H54 (cell line): ENCODE measurements at places on chromosomes 12 and 14.
A peak's percentile ranks its signal among the peaks of the same experiment; 100 is the strongest.

DNA sequence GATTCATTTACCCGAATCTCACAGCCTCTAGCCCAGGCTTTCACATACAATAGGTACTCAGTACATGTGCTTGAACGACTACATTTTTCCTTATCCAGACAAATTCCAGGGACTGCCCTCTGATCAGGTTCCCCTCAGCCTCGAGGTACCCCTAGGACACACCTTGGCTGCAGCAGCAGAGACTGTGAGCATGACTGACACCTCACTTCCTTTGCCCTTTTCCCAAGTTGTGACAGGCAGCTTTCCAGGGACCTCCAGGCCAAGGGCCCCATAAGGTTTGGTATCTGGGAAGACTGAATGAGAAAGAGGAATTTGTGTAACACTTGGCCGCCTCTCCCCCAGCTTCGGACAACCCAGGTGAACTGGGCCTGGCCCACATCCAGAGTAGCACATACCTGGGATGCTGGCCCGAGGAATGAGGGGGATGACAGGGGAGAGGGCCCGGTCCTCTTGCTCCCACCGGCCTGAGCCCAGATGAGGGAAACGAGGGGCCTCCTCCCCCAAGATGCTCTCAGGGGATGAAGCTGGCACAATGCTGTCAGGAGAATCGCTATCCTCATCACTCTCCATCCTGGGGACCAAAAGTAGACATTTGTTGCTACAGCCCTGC, 10.2 kb upstream of the PRKAG1 start:
- no peak for DNase-seq

DNA sequence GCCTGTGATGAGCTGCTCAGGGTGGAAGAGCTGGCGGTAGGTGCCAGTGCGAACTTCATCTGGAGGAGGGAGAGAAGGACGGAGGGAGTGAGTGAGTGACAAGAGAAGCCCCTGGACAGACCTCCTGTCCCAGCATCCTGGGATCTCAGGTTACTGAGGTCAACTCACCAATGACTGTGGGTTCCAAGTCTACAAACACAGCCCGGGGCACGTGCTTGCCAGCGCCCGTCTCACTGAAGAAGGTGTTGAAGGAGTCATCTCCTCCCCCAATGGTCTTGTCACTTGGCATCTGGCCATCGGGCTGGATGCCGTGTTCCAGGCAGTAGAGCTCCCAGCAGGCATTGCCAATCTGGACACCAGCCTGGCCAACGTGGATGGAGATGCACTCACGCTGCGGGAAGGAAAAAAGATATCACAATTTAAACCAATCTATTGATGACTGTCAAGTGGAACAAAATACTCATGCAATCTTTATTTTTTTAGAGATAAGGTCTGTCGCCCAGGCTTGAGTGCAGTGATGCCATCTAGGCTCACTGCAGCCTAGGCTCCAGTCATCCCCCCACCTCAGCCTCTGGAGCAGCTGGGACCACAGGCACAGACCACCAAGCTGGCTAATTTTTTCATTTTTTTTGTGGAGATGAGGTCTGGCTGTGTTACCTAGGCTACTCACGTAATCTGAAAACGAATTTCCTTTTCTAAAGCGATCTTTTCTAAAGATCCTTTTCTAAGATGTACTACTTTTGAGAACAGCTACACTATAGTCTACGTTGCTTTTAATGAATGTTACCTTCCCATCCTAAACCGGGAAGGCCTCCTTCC, 1.7 kb downstream of the TUBA1B start:
- no peak for DNase-seq

GRCh38 chr12:75954041-75954440, 77.5 kb downstream of the PHLDA1 start:
- peak; percentile 57 for DNase-seq

DNA sequence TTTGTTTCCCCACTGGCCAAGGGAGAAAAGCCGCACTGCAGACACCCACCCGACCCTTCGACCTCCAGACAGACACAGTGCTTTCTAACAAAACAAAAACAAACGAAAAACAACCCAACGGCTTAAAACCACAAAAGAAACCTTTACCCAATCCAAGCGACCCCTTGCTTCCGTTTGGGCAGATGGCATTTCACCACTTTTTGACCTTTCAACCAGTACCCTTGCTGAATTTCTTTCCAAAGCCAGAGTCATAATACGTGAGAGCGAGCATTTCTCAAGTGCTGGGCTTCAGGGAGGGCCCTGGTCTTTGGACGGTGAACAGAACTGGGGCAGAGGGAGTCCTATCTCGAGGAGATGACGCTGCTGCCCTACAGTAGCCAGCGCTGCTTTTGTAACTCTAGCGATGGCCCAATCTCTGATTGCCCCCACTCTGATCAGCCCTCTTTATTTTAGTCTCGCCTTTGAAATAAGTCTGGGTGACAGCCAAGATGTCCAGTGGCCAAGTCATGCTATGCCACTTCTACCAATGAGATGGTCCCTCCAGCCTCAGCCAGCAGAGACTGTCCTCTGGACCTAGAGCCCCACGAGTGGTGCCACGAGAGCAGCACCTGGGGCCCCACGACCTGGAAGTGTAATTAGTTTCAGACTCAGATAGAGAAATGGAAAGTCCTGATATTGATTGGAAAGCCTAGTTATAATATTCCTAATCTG, 21.9 kb upstream of the ADIPOR2 start:
- DNase-seq: no peak

- DNase-seq: no peak
These were observed 209.2 kb downstream of the ZFP36L1 start for GRCh38 chr14:68583548-68584280.

GRCh38 chr12:121916719-121917118, 1.7 kb upstream of the CFAP251 start:
- DNase-seq: no peak

DNA sequence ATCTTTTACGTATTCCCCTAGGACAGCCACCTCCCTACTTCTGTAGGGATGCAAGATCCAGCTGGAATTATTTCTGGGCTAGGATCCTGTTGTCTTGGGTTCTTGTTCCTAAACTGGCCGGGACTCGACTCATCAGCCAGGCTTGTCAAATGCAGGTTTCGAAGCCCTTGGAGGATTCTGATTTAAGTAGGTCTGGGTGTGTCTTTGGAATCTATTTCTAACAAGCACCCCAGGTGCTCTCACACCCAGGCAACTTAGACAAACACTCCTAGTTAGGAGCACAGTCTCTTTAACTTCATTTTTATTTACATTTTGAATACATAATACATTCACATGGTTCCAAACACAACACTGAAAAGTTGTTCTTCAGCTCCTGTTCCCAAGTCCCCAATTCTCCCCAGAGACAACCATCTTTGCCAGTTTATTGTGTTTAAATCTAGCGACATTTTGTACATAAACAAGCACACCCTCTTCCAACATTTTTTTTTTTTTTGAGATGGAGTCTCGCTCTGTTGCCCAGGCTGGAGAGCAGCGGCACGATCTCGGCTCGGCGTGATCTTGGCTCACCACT, 20.9 kb downstream of the MORN3 start:
- no peak for DNase-seq

DNA sequence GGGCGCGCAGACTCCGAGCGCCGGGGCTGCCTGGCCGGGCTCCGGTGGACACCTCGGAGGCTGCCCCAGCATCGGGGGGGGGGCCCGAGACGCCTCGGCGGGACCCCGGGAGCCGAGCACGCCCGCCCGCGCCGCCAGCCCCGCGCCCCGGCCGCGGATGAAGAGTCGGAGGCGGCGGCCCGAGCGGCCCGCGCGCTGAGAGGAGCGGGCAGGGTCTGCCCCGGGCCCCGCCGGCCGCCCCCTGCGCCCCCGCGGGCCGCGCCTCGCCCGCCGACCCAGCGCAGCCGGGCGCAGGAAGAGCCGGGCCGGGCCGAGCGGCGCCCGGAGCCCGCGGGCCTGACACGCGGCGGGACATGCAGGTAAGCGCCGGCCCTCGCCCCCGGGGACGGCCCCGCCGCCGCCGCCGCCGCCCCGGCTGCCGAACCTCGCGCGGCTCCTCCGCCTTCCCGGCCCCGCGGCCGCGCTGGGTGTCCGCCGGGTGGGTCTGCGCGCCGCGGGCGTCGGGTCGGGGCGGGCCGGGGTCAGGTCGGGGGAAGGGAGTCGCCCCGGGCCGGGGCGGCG, 63.7 kb downstream of the FBXL14 start:
- DNase-seq: no peak

DNA sequence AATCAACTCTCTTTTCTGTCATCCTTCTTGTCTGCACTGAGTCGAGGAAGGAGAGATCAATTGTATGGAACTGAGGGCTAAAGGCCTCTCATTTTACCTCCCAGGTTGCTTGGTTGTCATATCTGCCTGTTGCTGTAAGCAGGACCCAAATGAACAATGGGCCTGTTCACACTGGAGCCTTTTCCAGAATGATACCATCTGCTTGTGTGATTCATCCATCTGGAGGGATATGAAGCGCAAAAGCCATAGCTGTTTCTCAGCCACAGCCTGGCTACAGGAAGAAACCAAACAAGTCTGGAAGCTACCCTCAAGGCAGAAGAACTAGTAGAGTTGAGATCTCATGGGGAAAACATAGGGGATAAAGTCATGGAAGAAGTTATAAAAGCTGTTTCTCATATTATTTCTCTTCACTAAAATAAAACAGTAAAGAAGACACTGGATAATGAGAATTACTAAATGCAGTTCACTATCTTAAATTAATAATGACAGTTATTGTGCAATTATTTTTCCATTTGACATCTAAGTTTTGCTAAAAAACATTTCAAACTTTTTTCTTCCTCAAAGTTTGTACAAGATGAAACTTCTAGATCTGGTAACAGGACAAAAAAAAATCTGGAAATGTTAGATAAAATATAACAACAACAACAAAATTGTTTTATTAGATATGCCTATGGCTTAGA, 106.3 kb downstream of the SPTSSA start:
- no peak for DNase-seq

- no peak for DNase-seq
These were observed 7.9 kb upstream of the CPSF6 start for GRCh38 chr12:69231479-69231878.

GRCh38 chr12:5047094-5047493, 3.4 kb downstream of the KCNA5 start:
- DNase-seq: no peak

GRCh38 chr14:76976240-76977005, 52.1 kb downstream of the IRF2BPL start:
- DNase-seq: no peak

- DNase-seq: no peak
These were observed 1.7 kb downstream of the ORAI1 start for GRCh38 chr12:121628037-121628436.

- no peak for DNase-seq
These were observed 165.1 kb downstream of the SLC38A4 start for GRCh38 chr12:46660719-46661109.

DNA sequence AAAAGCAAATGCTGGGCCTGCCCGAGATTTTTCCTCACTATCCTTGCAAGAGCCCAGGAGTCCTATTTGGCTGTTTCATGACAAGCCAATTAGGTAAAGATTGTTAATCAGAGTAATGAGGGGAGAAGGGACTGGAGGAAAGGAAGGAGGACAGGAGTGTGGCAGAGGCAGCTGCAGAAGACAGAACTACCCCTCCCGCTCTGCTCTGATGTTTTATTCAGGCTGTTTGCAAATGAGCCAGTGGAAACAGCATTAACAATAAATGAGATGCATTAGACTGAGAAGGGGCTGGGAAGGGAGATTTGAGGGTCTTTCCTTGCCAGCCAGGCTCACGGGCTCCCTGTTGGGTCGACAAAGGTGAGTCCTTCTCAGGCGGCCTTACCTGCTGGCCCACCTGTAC, 421.0 kb upstream of the CCDC196 start:
- no peak for DNase-seq

- DNase-seq: peak; percentile 50
These were observed 33.6 kb downstream of the CMKLR1 start for GRCh38 chr12:108305520-108305919.

- DNase-seq: no peak
These were observed 28.8 kb upstream of the RPLP0 start for GRCh38 chr12:120229487-120230325.

DNA sequence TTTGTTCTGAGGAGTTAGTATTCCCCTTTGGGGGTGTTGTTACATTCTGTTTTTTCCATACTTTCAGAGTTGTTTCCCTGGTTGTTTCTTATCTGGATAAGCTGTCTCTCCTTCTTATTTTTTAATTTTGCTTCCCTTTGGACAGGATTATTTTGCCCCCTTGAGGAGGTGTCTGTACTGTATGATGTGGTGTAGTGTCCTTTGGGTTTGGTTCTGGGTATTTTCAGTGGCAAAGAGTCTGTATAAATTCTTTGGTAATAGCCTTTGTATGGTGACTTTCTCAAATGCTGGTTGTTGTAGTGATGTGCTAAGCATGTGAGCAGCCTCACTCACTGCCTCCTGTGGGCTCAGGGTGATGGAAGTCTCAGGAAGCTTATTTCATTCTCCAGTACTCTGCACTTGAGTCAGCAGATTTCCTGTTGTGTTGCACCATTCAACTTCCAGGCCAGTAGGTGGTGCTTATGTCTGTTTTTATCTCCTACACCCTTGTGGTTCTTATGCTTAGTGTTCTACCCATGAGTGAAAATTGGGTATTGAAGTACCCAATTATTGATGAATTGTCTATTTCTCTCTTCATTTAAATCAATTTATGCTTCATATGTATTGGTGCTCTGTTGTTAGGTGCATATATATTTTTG, 103.3 kb upstream of the PMCH start:
- DNase-seq: peak; percentile 11

- DNase-seq: no peak
These were observed 37.5 kb downstream of the TM7SF3 start for GRCh38 chr12:26976687-26977086.

- DNase-seq: no peak
These were observed 426.8 kb downstream of the VRK1 start for GRCh38 chr14:97224016-97224415.

DNA sequence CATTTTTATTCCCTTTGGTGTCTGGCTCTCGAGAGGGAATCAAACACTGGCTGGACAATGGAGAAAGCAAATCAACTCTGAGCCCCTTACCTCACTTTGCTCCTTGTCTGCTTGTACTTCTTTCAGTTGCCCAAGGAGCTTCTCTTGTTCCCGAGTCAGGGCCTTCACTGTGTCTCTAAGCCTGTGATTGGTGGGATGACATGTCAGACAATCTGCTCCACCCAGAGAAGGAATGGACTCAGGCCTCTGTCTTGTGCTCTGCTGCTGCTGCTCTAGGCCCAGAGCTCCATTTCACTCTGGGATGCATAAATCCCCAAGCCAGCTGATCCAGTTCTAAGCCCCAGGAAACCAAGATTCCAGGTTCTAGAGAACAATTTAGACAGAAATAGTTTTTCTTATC, 7.6 kb downstream of the CALCOCO1 start:
- no peak for DNase-seq

GRCh38 chr12:97061171-97061570, 154.1 kb downstream of the NEDD1 start:
- no peak for DNase-seq
